ENCODE measurements at places on chromosomes 7 and 10. TPM values are rescaled to one million over a fixed set of nuclear protein-coding genes. Genes with fewer than 3 reads are reported as not detected.

Gene SUN3
- not detected for total RNA-seq

Gene GPR146
- total RNA-seq, result 8.5 TPM

Gene KCNH2
- total RNA-seq, result 0.23 TPM

Gene APBB1IP
- total RNA-seq, result 61.9 TPM

Gene RELN
- not detected for total RNA-seq

Gene FAM221A
- total RNA-seq, result 7.5 TPM

Gene DOCK4
- total RNA-seq, result 0.31 TPM

Gene ZNF467
- 0.09 TPM for total RNA-seq

Gene FAM25A
- total RNA-seq, result not detected

Gene BICC1
- total RNA-seq, result not detected

Gene GRID1
- not detected for total RNA-seq

Gene GIMAP4
- 97.8 TPM for total RNA-seq

GRCh38 chr10:112951359-112952281 is 1.6 kb downstream of the TCF7L2 start:
- peaks cover 27% of the 10 kb centered on the region for H3K4me1 ChIP-seq
- peaks cover 34% of the 10 kb centered on the region for H3K27me3 ChIP-seq
- H3K4me3 ChIP-seq, result peak overlapping the region; percentile 91
- H3K27ac ChIP-seq, result peak overlapping the region; percentile 91
- DNase-seq, result peak; percentile 55
- H3K36me3 ChIP-seq, result no peaks in the 10 kb centered on the region

DNA sequence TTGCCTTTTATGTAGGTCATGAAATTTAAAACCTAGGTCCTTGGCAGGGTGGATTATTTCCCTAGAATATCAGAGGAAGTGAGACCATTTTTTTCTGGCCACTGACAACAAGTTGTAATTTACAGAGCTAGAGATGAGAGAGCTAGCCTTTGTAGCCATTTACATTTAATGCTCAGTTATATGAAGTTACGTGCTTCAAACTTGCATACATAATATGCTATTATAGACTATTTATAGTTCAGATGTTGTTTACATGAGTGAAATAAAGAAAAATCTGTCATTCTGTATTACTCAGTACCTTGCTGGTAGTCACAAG is 234.9 kb upstream of the MBL2 start:
- no peaks in the 10 kb centered on the region for H3K36me3 ChIP-seq
- DNase-seq, result no peak
- no peaks in the 10 kb centered on the region for H3K4me1 ChIP-seq
- no peaks in the 10 kb centered on the region for H3K27me3 ChIP-seq
- no peak overlapping the region for H3K4me3 ChIP-seq
- H3K27ac ChIP-seq, result no peak overlapping the region

DNA sequence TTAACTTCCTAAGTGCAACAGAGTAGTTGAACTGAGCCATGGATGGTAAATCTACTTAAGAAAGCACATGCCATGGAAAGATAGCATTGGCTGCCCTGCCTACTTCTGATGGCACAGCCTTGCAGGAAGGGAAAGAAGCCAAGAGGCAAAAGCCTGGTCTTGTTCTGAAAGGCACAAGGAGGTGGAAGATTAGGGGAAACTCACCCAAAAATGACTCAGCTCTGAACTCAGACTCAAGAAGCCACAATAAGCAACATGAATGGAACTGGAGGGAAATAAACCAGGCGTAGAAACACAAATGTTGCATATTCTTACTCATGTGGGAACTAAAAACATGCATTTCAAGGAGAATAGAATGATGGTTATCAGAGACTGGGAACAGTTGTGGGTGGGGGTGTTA is 20.8 kb upstream of the ALOX5 start:
- peaks cover 3% of the 10 kb centered on the region for H3K27me3 ChIP-seq
- H3K36me3 ChIP-seq, result no peaks in the 10 kb centered on the region
- peaks cover 12% of the 10 kb centered on the region for H3K4me1 ChIP-seq

DNA sequence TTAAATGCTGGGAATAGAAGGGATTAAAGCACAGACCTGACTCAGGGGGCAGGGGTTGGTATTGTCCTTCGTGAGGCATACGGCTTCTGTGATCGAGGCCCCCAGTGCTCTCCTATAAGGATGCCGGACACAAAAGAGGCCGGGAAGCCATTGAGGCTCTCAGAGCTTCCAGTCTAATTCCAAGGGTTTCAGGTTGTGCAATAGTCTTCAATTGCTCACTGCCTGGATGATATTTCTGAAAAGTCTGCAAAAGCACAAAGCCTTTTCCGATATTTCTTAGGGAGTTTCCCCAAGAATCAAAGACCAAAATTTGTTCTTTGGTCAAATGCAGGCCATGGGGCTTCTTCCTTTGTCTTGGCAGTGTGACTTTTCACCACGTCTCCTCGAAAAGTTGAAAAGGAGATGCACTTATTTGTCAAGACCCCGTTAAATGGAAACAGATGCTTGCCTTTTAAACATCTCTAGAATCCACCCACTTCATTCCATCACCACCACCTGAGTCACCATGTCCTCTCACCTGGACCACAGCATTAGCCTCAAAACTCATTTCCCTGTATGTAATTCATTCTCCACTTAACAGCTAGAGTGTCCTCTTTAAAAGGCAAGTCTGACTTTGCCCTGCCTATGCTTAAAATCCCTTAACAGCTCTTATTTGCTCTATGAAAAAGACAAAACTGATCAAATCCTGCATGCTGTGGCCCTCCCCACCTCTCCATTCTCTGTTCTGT is 134.8 kb upstream of the NAMPT start:
- peak; percentile 81 for DNase-seq
- H3K4me1 ChIP-seq, result peaks cover 70% of the 10 kb centered on the region
- peaks cover 30% of the 10 kb centered on the region for H3K36me3 ChIP-seq
- peak overlapping the region; percentile 91 for H3K27ac ChIP-seq
- H3K4me3 ChIP-seq, result peak overlapping the region; percentile 10

GRCh38 chr10:12465385-12466136 is 116.2 kb downstream of the CAMK1D start:
- no peak overlapping the region for H3K27ac ChIP-seq
- no peaks in the 10 kb centered on the region for H3K27me3 ChIP-seq
- peaks cover 16% of the 10 kb centered on the region for H3K4me1 ChIP-seq
- H3K4me3 ChIP-seq, result no peak overlapping the region
- no peak for DNase-seq

GRCh38 chr7:47253650-47254080 is 328.2 kb downstream of the TNS3 start:
- peaks cover 3% of the 10 kb centered on the region for H3K4me1 ChIP-seq
- H3K27ac ChIP-seq, result no peak overlapping the region
- H3K4me3 ChIP-seq, result no peak overlapping the region
- peak; percentile 5 for DNase-seq

GRCh38 chr7:128697302-128697905 is 25.3 kb downstream of the GARIN1A start:
- peak overlapping the region; percentile 73 for H3K4me3 ChIP-seq
- H3K4me1 ChIP-seq, result peaks cover 6% of the 10 kb centered on the region
- H3K27ac ChIP-seq, result no peak overlapping the region
- DNase-seq, result peak; percentile 83
- no peaks in the 10 kb centered on the region for H3K36me3 ChIP-seq
- peaks cover 41% of the 10 kb centered on the region for H3K27me3 ChIP-seq

DNA sequence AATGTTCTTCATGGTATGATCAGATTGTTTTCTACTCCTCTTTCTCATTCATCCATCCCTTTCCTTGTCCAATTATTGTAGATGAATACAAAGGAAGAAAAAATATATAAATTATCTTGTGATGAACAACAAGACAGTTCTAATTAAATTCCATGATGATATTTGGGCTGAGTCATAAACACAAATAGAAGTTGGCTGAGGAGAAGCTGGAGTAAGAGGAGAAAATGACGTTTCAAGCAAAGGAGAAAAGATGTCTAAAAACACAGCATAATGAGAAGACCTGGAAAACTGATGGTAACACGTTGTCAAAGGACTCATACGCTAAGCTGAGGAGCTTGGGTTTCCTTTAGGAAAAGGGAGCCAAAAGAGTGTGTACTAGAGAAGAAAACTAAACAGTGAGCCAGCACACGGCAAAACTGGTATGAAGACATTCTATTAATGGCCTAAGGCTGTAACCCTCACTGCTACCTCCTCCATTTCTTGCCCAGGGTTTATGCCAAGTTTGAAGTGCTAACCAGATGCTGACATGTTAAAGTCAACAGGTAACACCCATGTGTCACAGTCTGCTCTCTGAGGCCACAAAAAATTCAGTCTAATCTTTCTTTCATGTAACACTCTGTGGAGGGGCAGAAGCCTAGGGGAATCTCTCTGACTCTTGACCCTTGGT is 26.1 kb downstream of the ZFAND4 start:
- H3K27ac ChIP-seq, result no peak overlapping the region
- no peaks in the 10 kb centered on the region for H3K4me1 ChIP-seq
- no peaks in the 10 kb centered on the region for H3K27me3 ChIP-seq
- H3K4me3 ChIP-seq, result no peak overlapping the region
- H3K36me3 ChIP-seq, result peaks cover 6% of the 10 kb centered on the region

- H3K4me1 ChIP-seq, result no peaks in the 10 kb centered on the region
- H3K36me3 ChIP-seq, result no peaks in the 10 kb centered on the region
- DNase-seq, result no peak
- no peak overlapping the region for H3K27ac ChIP-seq
- no peak overlapping the region for H3K4me3 ChIP-seq
These were observed 77.2 kb downstream of the FAM204A start for GRCh38 chr10:118264838-118265470.

- DNase-seq, result no peak
- no peaks in the 10 kb centered on the region for H3K36me3 ChIP-seq
- no peaks in the 10 kb centered on the region for H3K4me1 ChIP-seq
- H3K27ac ChIP-seq, result no peak overlapping the region
These were observed 26.0 kb upstream of the GLI3 start for GRCh38 chr7:42262964-42263363.

GRCh38 chr10:104479906-104480593 is 126.4 kb downstream of the CFAP58 start:
- no peak overlapping the region for H3K27ac ChIP-seq
- DNase-seq, result no peak

- H3K27me3 ChIP-seq, result no peaks in the 10 kb centered on the region
- no peaks in the 10 kb centered on the region for H3K36me3 ChIP-seq
- no peak overlapping the region for H3K27ac ChIP-seq
- no peak overlapping the region for H3K4me3 ChIP-seq
These were observed 96.0 kb downstream of the CALN1 start for GRCh38 chr7:72316148-72316547.

DNA sequence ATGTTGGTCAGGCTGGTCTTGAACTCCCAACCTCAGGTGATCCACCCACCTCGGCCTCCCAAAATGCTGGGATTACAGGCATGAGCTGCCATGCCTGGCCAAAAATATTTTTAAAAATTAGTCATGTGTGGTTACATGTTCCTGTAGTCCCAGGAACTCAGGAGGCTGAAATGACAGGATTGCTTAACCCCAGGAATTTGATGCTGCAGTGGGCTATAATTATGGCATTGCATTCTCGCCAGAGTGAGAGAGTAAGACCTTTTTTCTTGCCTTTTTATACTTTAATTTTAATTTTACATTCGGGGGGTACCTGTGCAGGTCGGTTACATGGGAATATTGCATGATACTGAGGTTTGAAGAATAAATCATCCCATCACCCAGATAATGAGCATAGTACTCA is 86.6 kb upstream of the ZNF92 start:
- H3K27me3 ChIP-seq, result peaks cover 2% of the 10 kb centered on the region
- H3K27ac ChIP-seq, result no peak overlapping the region
- no peaks in the 10 kb centered on the region for H3K4me1 ChIP-seq
- DNase-seq, result no peak
- H3K4me3 ChIP-seq, result no peak overlapping the region

DNA sequence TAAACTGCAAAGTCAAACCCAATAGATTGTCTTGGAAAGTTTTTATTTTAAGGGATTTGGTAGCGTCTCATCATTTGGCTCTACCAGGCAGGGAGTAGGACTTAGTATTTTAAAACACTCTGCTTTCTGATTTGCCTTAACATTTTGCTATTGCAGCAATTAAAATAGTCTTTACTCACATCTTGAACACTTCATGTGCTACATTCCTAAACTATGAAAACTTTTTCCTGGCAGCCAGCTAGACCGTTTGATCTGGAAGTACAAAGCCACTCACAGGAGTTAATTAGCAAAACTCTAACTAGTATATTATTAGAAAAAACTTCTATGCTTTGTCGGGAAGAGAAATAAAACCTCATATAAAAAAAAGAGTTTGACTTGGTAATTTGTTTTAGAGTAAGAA is 111.4 kb downstream of the TFPI2 start:
- DNase-seq, result no peak
- no peaks in the 10 kb centered on the region for H3K4me1 ChIP-seq
- H3K27me3 ChIP-seq, result no peaks in the 10 kb centered on the region
- no peaks in the 10 kb centered on the region for H3K36me3 ChIP-seq
- no peak overlapping the region for H3K27ac ChIP-seq
- H3K4me3 ChIP-seq, result no peak overlapping the region

DNA sequence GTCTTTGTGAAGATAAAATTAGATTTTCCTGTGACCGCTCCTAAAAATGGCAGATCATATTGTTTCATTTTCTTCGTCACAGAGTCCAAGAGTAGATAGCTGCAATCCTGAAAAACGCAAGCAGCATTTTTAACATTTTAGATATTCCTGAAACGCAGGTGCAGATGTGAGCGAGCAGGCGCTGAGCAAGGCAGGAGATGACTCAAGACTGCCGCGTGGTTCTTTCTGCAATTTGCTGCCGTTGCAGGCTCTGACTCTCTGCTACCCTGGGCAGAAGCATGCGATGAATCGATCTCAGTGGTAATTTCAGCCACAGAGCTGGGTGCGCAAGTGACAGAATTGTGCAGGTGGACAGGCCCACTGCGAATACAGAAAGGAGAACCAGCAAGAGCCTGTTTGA is 331.9 kb downstream of the ACTR3B start:
- H3K4me1 ChIP-seq, result no peaks in the 10 kb centered on the region
- H3K27me3 ChIP-seq, result peaks cover 2% of the 10 kb centered on the region
- H3K4me3 ChIP-seq, result no peak overlapping the region
- no peak for DNase-seq
- no peak overlapping the region for H3K27ac ChIP-seq
- peaks cover 3% of the 10 kb centered on the region for H3K36me3 ChIP-seq

DNA sequence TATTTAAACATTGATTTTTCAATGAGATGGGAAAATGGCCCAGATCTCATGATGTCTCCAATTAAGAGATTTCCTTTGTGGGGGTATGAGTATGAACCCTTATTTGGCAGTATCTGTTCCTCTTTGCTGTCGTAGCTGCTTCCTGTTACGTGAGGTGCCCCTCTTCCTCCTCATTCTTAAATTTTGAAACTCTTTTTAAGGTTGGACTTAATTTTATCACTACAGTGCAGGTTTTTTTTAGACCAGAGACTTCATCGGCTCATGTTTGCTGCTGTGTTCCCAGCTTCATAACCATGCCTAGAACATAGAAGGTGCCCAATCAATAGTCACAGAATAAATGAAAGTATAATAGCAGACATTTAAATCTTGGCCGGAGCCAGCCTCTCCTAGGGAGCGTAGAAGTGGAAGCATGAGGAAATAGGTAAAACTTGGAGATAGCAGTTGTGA is 2.4 kb downstream of the MIOS start:
- peak overlapping the region; percentile 87 for H3K4me3 ChIP-seq
- no peaks in the 10 kb centered on the region for H3K27me3 ChIP-seq
- peaks cover 47% of the 10 kb centered on the region for H3K36me3 ChIP-seq
- H3K4me1 ChIP-seq, result peaks cover 38% of the 10 kb centered on the region
- peak; percentile 43 for DNase-seq

Measured in activated CD8-positive, alpha-beta T cell treated with anti-CD3 and anti-CD28 coated beads for 36 hours (primary cell).